Stimulated activated CD8-positive, alpha-beta memory T cell treated with anti-CD3 and anti-CD28 coated beads, Interleukin-15, amount 100 ng/mL, for 24 hours (primary cell): ENCODE measurements at places on chromosomes 11 and 22.

GRCh38 chr11:103585911-103586310 lies 450.5 kb upstream of the DDI1 start:
- DNase-seq: no peak

- DNase-seq: no peak
Observed at GRCh38 chr11:63536669-63537292, at the start of gene PLAAT4. PLAAT4 (plus strand) TSS chr11:63536808; CDS start chr11:63536869, 61 bp downstream.

- no peak for DNase-seq
Observed at GRCh38 chr11:17736579-17736893, 2.0 kb downstream of the KCNC1 start.

DNA sequence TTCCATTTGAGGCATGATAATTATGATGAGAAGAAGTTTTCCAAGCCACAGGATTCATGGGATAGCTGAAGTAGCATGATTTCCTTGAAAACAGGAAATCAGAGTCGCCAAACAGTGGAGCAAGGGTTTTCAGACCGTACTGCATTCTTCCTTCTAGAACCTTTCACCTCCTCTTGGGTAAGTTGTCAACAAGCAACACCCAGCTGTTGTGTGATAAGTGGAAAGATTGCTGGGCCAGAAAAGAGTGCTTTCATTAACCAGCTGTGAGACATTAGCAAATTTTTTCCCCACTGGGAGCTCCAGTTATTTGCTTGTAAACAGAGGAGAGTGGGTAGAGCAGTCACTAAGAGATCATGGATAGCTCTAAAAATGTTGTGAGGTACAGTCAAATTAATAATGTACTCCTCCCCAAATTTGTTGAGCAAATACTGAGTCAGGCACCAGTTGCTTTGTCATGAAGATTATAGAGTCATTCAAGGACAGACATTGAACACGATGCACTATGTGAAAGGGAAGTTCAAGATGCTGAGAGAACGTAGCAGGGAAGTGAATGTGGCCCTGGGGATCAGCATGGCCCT lies 11.7 kb upstream of the MPEG1 start:
- no peak for DNase-seq

DNA sequence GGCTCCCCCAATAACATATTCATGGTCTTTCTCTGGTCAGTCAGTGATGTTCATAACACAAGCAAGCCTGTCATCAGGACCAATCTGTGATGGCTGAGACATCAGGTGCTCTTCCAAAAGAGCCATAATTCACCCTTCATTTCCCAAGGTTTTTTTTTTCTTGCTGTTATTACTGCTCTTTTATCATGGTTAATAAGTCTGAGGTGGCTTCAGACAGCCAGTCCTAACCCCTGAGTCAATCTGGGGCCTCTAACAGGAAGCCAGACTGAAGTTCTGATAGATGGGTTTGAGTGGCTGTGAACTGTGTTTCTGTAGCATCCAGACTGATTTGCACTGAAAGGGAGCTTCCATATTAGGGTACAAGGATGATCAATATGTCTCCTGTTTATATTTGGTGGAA lies 8.8 kb downstream of the EHF start:
- DNase-seq: no peak

DNA sequence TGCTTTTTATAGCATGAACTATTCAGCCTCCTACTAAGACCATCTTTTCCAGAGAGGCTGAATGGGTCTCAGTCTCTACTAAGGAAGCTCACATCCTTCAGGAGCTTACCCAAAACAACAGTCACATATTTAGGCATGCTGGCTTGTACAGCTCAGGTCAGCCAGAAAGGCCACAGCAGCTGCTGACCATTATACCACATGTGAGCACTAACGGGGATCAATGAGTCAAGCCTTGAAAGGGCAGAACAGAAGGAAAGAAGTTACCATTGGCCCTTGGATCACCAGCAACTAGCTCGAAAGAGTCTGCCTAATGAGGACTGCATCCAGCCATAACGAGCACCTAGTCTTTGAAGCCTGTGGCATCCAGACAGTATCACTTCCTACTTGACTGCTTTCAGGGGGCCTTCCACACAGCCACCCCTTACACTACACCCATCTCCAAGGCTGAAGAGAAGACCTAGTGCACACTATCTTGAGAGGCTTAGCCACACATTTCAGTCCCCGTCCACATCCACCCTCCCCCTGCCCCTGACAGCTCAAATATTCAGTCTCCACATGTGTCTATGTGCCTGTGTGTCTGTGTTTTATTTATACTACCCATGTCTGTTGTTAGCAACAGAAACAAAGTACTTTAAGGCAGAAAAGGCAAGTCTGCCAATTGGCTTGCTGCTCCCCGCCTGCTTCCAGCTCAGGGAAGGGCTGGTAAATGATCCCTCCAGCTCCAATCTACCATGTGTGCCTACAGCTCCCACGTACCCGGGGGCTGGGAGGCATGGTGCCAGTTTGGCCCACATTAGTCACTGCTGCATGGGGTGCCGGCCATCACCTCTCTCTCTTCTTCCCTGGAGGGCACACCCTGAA lies 95.5 kb downstream of the RPL27A start:
- no peak for DNase-seq

DNA sequence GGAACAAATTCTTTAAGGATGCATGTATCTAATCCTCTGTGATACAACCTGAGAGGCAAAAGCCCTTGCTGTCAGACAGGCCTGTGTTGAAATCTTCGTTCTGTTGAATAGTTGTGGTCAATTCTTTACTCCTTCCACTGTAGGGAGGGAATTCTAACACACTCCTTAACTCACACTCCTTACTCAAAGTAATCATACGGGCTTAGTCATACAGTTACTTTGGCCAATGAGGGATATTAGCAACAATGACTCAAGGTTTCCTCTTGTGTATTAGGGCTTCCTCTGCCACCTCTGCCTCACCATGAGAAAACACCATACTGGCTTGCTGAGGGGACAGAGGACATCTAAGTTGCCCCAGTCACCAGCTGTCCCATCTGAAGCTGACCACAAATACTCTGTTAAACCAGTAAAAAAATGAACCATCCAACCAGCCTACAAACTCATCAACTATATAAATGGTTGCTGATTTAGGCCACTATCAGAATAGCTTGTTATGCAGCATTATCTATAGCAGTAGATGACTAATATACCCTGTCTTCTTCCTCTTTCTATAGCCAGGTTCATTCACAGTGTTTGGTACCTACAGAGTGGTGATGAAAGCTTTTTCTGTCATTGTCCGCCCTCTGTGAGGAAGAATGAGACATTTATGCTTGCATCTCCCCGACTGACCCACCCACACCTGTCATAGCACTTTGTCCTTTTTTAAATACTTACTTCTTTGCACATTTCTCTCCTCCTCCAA lies 322.8 kb upstream of the SYN3 start:
- no peak for DNase-seq

GRCh38 chr11:73902303-73902702 lies 25.5 kb downstream of the PAAF1 start:
- DNase-seq: no peak

DNA sequence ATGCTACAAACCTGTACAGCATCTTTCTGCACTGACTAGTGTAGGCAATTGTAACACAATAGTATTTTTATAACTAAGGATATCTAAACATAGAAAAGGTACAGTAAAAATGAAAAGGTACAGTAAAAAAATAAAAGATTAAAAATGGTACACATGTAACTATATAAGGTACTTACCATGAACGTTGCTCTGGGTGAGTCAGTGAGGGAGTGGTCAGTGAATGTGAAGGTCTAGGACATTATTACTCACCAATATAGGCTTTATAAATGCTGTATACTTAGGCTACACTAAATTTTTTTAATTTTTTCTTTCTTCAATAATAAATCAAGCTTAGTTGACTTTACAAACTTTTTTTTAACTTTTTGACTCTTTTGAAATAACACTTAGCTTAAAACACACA lies 59.9 kb downstream of the EIF3M start:
- no peak for DNase-seq

DNA sequence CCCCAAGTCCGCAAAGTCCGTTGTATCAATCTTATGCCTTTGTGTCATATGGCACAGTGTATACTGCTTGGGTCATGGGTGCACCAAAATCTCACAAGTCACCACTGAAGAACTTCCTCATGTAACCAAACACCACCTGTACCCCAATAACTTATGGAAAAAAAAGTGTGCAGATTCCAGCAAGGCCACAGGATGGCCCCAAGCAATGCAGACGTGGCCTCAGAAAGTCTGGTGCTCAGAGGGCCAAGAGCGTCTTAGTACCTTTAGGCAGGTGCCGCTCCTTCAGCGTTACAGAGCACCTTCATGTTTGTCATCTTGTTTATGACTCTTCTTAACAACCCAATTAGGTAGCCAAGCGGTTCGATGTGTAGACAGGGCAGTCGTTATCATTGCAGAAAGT lies 65.3 kb downstream of the PRDM11 start:
- DNase-seq: no peak

- DNase-seq: no peak
Observed at GRCh38 chr11:65442842-65443331, 20.3 kb downstream of the NEAT1 start.

DNA sequence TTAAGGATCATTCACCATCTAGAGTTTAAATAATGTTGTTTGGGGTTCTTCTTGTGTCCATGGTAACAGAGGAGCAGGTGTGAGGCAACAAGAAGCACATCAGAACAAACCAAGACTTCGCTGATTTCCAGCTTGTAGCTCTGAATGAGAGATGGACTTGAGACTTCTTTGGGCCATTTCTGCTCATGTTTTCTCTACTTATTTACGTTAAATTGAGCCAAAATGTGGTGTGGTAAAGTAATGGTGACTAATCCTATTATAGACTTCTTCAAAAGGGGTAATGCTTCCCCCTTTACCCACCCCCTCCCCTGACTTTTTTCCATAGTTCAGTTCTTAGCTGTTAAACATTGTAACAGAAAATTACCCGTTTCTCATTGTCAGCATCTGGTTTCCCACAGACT lies 65.2 kb downstream of the CSTPP1 start:
- no peak for DNase-seq

DNA sequence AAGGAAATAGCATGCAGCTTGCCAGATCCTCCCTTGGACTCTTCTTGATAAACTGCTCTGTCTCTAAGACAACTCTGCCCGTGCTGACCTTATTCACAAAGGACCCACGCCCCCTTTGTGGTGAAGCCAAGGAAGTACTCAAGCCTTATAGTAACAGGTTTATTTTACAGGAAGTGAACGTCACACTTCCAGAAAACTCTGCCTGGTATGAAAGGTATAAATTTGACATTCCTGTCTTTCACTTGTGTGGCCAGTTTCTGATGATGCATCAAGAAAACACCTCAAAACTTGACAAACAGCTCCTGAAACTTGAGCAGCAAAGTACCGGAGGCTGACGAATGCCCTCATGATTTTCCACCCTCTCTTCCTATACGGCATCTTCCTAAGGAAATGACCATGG lies 12.5 kb upstream of the PELI3 start:
- no peak for DNase-seq

DNA sequence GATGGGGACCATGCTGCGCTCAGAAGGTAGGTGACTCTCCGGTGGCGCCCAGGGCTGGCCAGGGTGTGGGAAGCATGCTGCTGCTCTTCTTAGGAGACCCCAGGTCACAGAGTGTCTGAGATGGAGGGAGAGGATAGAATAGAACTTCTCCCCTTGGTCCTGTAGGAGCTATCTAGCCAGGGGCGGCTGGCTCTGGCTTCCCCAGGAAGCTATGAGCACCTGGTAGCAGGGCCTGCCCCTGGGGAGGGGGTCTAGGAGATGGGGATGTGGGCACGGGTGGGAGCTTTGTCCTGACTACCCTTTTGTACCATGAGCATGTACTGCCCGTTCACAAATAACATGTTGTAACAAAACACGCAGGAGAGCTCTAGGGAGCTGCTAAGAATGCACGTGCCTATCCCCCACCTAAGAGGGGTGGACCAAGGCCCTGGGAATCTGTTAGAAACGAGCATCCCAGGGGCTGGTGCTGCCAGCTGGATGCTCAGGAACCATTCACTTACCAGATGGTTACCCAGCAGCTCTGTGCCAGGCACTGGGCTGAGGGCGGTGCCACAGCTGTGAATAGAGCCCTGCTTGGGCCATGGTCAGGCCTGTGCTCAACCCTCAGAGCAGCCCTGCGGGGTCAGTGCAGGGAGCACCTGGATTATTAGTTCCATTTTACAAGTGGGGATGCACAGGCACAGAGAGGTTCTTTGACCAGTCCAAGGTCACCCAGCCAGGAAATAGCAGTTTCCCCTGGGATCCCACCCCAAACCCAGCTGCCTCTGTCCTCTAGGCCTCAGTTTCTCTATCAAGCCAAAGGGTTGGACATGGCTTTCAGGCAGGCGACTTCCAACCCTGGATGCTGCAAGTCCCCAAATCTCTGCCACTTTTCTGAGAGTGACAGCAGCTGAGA lies 2.2 kb downstream of the SLC39A13 start:
- no peak for DNase-seq

GRCh38 chr11:37264060-37264459 lies 666.0 kb upstream of the RAG2 start:
- DNase-seq: no peak

GRCh38 chr11:42410251-42410955 lies 901.4 kb upstream of the API5 start:
- DNase-seq: no peak

GRCh38 chr11:58188770-58189169 lies at the start of gene OR9Q2:
OR9Q2 (plus strand) TSS chr11:58189070; CDS start chr11:58190491, 1,421 bp downstream.
- no peak for DNase-seq

DNA sequence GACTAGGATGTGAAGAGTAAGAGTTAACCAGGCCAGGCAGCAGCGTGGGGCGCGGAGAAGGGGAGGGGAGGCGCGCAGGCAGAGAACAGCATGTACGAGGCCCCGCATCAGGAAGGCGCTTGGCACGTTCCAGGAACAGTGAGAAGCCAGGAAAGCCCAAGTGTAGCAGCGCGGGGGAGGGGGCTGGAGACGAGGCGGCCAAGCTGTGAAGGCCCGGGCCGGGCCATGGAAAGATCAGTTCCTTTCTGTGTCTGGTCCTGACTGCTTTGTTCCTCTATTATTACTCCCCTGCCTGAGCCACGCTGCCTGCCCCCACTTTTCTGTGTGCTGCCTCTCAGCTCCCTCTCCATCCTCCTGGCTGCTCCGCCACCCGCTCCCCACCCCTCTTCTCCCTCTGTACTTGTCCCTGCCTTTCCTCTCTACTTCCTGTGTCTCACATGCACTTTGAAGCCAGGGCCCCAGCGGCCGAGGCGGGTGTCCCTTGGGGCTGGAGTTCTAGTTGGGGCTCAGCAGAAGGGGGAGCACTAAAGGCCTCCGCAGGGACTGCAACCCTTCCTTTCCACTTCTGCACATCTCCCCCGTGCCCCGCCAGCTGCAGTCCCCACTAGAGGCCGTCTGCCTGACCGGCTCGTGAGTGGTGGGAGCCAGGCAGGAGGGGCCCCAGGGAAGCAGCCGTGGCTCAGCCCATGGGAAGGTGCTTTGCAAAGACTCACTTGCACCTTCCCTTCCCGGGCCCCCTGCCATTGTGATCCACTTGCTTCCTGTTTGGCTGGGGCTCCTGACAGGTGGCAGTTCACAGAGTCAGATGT lies 63.7 kb downstream of the PRDM11 start:
- DNase-seq: no peak

GRCh38 chr11:2549491-2549875 lies 104.7 kb downstream of the KCNQ1 start:
- no peak for DNase-seq

- DNase-seq: no peak
Observed at GRCh38 chr22:34429314-34429713, 509.0 kb upstream of the LARGE1 start.
